ENCODE measurements at places on chromosomes 3 and 15.

GRCh38 chr3:89859757-89860156 is 752.3 kb downstream of the EPHA3 start:
- no peak for DNase-seq

DNA sequence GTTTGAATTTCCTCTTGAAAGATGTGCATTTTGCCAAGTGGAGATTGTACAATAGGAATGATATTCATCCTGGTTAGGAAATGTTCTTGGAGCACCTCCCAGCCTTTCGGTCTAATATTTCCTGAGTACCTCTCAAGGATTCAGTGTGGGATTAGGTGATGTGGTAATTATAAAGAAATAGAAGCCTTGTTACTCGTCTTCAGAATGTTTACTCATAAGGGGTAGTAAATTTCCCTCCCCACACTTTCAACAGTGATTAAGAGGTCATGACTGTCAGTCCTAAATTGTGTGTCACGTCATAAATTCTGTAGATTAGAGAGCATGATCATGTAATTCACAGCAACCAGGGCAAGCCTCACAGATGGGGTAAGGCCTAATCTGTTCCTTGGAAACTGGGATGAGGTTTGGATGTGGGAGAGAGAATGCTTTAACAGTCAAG is 633.1 kb upstream of the TBL1XR1 start:
- DNase-seq = no peak

DNA sequence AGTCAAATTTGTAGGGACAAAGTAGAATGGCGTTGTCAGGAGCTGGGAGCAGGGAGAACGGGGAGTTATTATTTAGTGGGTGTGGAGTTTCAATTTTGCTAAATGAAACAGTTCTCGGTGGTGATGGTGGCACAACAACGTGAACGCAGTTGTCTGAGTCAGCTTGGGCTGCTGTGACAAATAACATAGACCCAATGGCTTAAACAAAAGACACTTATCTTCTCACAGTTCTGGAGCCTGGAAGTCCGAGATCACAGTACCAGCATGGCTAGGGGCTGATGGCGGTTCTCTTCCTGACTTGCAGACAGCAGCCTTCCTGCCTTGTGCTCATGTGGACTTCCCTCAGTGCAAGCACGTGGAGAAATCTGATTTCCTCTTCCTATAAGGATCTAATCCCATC is 90.2 kb downstream of the CHSY1 start:
- DNase-seq = no peak

DNA sequence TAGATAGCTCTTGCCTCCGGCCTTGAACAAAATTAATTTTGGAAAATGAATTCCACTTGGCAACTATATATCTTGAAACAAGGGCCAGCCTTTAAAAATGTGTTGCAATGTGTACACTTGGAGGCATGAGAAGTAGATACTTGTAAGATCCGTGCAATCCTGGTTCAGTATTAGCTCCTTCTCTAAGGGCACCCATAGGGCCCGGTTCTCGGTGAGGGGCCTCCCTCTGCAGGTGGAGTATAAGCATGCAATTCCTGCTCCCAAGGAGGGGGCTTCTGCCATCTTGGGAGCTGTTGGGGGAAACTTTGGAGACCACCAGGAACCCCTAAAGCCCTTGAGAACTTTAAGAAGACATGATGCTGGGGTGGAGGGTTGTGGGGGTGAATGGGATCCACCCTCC is 388.7 kb upstream of the RGMA start:
- DNase-seq = no peak

- DNase-seq = no peak
These were observed 190.8 kb downstream of the ADAMTSL3 start for GRCh38 chr15:83844742-83845141.

DNA sequence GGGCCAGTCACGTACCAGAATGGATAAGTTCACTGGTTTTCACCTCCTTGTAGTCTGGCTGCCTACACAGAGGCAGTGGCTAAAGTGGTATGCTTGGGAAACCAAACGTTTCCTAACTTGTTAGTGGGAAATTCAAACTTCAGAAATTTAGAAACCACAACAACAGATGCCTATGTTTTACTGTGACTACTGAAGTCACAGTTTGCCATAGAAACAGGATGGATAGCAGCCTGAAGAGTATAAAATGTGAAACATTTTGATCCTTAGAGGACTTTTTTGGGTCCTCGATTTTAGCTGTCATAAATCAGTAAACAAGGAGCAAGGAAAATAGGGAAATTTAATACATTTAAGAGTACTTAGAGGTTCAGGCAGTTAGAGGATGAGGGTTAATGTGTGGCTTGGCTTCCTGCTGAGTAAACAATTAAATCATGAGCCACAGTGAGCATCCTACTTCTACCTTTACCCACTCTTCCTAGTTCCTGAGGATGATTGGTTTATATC is 48.6 kb downstream of the CMSS1 start:
- DNase-seq = no peak

GRCh38 chr3:129575997-129576384 is 30.5 kb downstream of the PLXND1 start:
- DNase-seq = no peak

- DNase-seq = no peak
These were observed 71.0 kb downstream of the CCK start for GRCh38 chr3:42194943-42195510.

- no peak for DNase-seq
These were observed 24.2 kb downstream of the GRAMD2A start for GRCh38 chr15:72173401-72173800.

DNA sequence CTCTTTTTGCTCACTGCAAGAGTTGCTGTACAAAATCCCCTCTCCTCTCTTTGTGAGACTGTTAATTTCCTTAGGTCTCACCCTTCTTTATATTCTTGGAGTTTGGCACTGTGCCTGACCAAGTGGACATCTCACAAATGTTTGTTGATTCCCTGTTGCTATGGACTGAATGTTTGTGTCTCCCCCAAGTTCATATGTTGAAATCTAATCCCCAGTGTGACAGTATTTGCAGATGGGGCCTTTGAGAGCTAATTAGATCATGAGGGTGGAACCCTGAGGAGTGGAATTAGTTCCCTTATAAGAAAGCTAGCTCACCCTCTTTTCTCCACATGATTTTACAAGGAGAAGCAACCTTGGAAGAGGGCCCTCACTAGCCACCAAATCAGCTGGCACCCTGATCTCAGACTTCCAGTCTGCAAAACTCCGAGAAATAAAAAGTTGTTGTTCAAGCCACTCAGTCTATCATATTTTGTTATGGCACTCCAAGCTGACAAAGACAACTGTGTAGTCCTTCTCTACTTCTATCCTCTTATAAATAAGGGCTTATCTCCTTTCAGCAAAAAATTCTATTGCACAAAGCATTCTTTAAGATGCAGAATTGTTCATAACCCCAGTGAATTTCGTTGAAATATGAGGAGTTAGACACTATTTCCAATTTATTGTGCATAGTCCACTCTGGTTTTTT is 65.5 kb upstream of the NPHP3 start:
- DNase-seq = no peak

DNA sequence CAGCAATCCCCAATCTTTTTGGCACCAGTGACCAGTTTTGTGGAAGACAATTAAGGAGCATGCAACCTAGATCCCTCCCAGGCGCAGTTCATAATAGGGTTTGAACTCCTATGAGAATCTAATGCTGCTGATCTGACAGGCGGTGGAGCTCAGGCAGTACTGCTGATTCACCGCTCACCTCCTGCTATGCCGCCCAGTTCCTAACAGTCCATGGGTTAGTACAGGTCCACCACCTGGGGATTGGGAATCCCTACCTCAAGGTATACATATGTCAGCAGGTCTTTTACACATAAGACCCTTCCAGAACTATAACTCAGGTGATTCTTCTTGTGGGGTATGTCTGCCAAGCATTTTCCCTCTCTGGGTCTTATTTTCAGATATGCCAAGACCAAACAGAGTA is 182.2 kb downstream of the OSBPL10 start:
- no peak for DNase-seq

DNA sequence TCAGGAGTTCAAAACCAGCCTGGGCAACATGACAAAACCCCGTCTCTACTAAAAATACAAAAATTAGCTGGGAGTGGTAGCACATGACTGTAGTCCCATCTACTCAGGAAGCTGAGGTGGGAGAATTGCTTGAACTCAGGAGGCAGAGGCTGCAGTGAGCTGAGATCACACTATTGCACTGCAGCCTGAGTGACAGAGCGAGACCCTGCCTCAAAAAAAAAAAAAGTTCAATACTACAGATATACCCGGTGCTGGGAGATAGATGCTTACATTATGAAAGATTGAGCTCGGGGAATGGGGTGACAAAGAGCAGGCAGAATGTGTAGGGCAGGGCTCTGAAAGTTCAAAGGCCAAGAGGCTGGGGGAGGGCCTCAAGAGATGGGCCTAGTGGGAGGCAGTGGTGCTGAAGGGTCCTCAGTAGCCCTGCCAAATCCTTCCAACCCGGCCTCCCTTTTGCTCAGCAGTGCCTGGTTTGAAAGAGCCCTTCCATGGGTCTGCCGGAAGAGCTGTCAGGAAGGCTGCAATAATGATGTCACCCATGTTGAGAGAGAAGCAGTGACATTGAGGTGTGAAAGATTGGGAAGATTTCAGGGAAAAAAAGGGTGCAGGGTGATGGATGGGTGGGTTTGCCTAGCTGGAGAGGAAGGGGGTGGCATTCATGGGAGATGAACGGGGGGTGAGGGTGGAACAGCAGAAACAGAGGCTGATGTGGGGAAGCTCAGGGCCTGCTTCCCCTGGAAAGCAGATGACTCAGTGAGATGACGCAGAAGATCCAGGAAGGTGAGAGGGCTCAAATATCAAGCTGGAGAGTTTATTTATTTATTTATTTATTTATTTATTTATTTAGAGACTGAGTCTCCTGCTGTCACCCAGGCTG is 20.0 kb upstream of the IREB2 start:
- no peak for DNase-seq

DNA sequence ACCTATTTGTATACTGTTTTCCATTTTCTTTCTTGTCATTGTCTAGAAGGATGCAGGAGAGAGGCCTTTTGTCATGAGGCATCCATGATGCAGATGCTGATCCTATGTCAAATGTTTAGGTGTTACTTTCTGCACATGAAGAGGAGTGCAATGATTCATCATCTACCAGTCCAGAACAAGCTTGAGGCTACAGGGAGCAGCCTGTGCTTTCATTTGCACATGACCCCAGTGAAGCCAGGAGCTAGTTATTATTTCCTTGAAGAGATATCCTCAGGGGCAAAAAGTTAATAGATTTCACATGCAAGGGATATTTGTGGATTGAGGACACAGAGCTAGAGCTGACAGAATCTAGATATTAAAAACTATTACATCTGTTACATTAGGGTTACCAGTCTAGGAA is 204.4 kb upstream of the TGFBR2 start:
- DNase-seq = no peak

GRCh38 chr15:80949756-80950155 is 39.9 kb downstream of the MESD start:
- DNase-seq = no peak

GRCh38 chr3:183278479-183279088 is 25.5 kb downstream of the B3GNT5 start:
- DNase-seq = no peak

DNA sequence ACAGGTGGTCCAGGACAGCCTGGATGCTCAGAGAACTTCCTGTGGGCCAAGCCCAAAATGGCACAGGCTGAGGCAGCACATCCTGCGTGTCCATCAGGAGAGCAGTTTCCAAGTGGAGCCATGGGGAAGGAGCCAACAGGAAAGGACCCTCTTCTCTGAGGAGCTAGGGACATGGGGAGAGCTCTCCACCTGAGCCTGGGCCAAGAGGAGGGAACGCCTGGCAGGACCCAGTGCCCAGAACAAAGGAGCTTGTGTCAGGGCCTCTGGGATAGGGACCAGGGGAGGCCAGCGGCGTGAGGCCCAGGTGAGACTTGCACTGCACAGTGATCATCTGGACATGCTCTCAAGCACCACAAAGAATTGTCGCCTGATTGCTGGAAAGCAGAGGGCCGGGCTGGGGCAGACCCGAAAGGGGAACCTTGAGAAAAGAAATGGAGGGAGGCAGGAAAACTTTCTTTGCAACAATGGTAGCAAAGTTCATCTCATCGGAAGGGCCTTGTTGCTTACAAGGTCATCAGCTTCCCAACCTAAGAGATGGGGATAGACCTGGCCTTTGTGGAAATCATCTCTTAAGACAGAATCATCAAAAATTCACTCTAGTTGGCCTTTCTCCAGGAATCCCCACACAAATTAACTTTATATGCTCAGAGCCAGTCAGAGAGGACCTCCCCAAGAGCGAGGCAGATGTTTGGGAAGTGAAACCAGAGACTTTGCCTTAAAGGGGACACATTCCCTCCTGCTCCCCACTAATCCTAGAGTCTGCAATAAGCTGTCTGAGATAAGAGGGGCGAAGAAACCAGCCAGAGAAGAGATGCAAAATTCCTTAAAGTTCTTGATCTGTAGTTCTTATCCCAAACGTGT is 47.7 kb upstream of the HES1 start:
- no peak for DNase-seq

DNA sequence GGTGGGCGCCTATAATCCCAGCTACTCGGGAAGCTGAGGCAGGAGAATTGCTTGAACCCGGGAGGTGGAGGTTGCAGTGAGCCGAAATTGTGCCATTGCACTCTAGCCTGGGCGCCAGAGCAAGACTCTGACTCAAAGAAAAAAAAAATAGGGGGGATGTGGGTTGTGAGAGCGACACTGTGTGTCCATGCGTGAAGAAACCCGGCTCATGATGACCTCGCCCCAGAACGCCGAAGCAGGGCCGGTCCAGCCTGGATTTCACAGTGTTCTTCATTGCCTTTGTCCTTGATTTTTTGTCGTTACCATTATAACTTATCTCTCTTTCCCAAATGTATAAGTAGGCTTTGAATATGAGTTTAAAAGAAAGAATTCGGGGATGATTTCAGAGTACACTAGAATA is 128.7 kb downstream of the PGPEP1L start:
- DNase-seq = no peak

- no peak for DNase-seq
These were observed 155.3 kb downstream of the SHQ1 start for GRCh38 chr3:72692990-72693389.

DNA sequence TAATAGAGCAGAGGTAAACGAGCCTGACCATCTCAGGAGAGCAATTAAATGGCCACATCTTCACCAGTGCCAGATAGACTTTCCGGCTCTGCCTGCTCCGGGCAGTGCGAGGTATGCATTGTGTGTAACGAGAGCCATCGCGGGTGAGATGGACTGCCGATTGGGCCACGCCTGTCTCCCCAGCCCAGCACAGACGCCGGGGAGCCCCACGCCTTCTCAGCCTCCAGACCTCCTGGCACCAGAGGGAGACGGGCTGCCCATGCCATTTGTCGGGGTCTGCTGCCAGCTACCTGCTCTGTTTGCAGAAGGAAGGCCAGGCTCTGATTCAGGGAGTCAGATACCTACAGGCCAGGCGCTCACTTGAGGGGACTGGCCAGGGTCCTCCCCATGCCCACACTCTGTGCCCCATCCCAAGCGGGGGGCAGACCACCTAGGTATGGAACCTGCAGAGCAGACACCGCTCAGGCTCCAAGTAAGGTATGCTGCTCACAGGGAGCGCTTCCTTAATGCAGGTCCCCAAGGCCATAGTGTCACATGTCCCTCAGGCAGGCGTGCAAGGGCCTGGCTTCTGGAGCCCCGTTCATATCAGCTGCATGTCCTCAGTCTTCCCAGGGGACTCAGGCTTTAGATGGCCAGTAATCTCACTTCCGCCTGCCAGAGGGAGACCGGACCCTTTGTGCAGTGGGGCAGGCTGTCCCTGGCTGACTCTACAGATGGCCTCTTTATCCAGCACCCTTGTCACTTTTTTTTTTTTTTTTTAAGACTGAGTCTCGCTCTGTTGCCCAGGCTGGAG is 62.2 kb downstream of the DNAJB8 start:
- no peak for DNase-seq
